Hematopoietic multipotent progenitor cell treated with erythropoietin and hydrocortisone succinate and interleukin-3 and kit ligand, for 4 days (in vitro differentiated cells): ENCODE measurements at places on chromosomes 1 and 21.

DNA sequence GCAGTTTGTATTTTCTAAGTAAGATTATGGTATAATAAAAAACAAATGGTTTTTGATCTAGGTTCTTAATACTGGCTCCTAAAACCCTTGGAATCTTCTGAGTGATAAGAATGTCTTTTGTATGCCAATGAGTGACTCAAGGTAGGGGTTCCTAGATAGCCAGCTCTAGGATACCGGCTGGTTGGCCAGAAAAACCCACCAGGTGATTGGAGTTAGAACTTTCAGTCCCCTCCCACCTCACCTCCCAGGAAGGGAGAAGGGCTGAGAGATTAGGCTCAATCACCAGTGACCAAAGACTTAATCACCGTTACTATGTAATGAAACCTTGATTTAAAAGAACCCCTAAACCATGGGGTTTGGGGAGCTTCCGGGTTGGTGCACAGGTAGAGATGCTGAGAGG lies 8.7 kb upstream of the BRDT start:
- DNase-seq = no peak

GRCh38 chr1:44604157-44604955 lies 69.9 kb downstream of the TMEM53 start:
- DNase-seq = no peak

- DNase-seq = peak; percentile 90
Measured at GRCh38 chr1:247494767-247495166, 36.9 kb upstream of the OR2B11 start.

DNA sequence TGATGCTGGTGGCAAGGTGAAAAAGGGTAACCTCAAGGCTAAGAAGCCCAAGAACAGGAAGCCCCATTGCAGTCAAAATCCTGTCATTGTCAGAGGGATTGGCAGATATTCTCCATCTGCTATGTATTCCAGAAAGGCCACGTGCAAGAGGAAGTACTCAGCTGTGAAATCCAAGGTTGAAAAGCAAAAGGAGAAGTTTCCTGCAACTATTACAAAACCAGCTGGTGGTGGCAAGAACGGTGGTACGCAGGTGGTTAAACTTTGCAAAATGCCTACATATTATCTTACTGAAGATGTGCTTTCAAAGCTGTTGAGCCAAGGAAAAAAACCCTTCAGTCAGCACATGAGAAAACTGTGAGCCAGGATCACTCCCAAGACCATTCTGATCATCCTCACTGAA lies 13.7 kb upstream of the VPS45 start:
- DNase-seq = peak; percentile 65

DNA sequence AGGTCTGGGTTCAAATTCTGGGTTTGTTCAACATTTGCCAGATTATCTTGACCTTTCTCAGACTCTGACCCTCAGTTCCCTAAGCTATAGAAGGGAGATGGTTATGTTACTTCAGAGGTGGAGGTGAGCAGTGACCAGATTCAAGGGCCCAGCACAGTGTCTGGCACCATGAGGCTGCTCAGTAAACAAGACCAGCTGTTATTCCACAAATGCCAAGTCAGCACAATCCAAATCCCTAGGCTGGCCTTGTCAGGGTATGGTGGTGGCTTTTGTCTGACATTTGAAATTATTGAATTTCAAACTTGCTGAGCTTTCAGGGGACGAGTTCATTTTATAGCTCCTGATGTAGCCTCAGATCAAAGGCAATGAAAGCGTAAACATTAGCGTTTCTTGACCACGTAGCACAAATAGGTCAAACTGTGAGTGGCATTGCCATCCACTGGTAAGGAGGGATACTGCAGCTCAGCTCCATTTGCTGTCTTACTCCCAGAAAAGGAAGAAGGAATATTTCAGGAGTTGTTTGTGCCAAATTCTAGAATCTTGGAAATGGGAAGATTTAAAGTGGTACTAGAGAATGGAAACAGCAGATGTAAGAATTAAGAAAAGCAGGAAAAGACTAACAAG lies 94.3 kb upstream of the EDN2 start:
- DNase-seq = peak; percentile 20

DNA sequence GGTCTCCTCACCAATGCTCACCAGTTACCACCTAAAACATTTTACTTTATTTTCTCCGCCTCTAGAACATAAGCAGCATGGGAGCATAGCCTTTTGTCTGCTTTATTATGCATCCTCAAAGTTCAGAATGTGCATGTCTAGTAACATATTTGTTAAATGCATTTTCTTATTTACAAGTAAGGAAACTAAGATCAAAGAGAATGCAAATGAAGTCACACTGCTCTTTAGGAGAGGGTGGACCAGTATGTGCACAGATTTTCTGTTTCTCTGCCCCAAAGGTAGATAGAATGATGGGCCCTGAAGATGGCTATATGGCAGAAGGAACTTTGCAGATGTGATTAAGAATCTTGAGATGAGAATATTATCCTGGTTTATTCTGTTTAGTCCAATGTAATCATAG lies 9.7 kb upstream of the WARS2 start:
- DNase-seq = no peak
